Endothelial cell of umbilical vein (primary cell): ENCODE measurements at places on chromosomes 5 and 9. TPM values are rescaled to one million over a fixed set of nuclear protein-coding genes. Genes with fewer than 3 reads are reported as not detected.

DNA sequence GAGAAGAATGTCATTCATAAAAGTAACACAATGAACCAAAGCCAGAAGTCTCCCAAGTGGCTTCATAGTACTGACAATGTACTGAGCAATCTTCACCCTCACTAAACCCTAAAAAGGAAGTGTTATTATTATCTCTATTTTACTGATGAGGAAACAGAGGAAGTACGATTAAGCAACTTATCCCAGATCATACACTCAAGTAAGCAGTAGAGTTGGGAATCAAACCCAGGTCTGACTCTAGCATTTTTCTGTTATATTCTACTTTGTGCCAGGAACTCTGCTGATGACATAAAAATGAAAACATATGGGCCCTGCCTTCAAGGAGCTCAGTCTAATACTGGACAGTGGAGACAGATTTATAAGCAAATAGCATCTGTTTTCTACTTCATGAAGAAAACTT is 109.2 kb downstream of the RAPGEF6 start:
- H3K4me1 ChIP-seq: peaks cover 8% of the 10 kb centered on the region
- no peak overlapping the region for H3K4me3 ChIP-seq
- no peak overlapping the region for H3K27ac ChIP-seq
- no peaks in the 10 kb centered on the region for H3K36me3 ChIP-seq

- no peaks in the 10 kb centered on the region for H3K27me3 ChIP-seq
- H3K4me3 ChIP-seq: no peak overlapping the region
- no peaks in the 10 kb centered on the region for H3K36me3 ChIP-seq
- H3K27ac ChIP-seq: no peak overlapping the region
- DNase-seq: no peak
- no peaks in the 10 kb centered on the region for H3K4me1 ChIP-seq
These were observed 126.6 kb upstream of the IL12B start for GRCh38 chr5:159456722-159457465.

DNA sequence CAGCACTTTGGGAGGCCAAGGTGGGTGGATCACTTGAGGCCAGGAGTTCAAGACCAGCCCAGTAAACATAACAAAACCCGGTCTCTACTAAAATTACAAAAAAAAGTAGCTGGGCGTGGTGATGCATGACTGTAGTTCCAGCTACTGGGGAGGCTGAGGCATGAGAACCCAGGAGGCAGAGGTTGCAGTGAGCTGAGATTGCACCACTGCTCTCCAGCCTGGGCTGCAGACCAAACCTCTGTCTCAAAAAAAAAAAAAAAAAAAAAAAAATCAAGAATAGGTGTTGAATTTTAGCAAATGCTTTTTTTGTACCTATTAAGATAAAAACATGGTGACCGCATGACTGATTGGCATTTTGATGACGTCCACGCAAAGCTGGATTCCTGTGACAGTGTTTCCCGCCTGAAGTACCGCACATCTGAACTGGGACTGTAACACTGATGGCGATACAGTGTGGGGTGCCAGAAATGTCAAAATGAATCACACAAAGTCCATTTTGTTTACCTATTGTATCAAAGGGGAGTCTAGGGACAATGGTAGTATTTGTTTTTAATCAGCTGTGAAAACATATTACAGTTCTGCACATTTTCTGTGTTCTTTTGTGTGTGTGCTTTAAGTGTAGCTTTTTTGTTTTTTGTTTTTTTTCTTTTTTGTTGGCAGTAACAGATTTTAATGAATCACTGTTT is 23.2 kb upstream of the TBC1D9B start:
- H3K27me3 ChIP-seq: no peaks in the 10 kb centered on the region
- no peak overlapping the region for H3K4me3 ChIP-seq
- DNase-seq: peak; percentile 11
- no peaks in the 10 kb centered on the region for H3K4me1 ChIP-seq
- H3K36me3 ChIP-seq: no peaks in the 10 kb centered on the region
- H3K27ac ChIP-seq: no peak overlapping the region

GRCh38 chr9:6199596-6199995 is 16.0 kb upstream of the IL33 start:
- no peak overlapping the region for H3K4me3 ChIP-seq
- DNase-seq: no peak
- no peak overlapping the region for H3K27ac ChIP-seq
- H3K4me1 ChIP-seq: peaks cover 18% of the 10 kb centered on the region
- H3K36me3 ChIP-seq: no peaks in the 10 kb centered on the region
- H3K27me3 ChIP-seq: no peaks in the 10 kb centered on the region

DNA sequence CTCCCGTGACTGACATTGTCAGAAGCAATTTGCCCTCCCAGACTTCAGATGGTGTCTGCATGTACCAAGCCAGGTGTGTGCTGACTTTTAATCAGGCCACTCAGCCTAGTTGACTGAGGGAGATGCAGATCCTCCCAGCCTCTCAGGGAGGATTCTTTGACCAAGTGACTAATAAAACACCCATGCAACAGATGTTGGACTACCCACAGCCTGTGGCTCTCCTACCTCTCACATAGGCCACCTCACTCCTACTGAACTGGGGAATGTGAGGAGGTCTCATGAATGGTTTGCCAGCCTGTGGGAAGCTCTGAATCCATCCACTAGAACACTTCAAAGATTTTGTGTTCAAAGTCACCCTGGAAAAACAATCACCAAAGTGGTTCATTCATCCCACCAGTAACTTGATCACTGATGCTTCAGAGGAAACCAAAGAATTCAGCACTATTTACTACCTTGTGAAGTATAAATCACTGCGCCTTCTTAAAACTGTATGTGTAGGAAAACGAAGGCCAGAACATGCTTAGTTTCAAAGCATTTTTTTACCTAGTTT is 80.1 kb downstream of the ESM1 start:
- H3K4me1 ChIP-seq: peaks cover 35% of the 10 kb centered on the region
- no peaks in the 10 kb centered on the region for H3K27me3 ChIP-seq
- no peak overlapping the region for H3K27ac ChIP-seq
- DNase-seq: no peak

Gene THBS4
- total RNA-seq: not detected in 2 replicates

DNA sequence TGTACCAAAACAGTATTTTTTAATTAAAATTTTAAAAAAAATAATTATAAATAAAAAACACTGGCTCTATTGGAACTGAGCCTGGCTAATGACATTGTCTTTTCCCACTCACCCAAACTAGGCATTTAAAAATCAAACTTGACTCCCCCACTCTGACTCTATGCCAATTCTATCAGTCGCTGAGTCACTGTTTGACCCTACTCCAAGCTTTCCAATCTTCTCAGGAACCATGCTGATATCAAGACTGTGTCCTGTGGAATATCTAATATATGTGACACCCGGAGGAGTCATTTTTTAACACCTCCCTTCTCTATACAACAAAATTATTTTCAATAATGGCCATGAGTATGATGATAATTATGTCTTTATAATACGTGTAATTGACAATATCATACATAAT is 171.6 kb upstream of the RASEF start:
- H3K27me3 ChIP-seq: no peaks in the 10 kb centered on the region
- DNase-seq: peak; percentile 61
- H3K4me1 ChIP-seq: peaks cover 10% of the 10 kb centered on the region
- H3K36me3 ChIP-seq: no peaks in the 10 kb centered on the region
